ENCODE measurements at places on chromosomes 3 and 15.

- DNase-seq, result peak; percentile 66
Measured at GRCh38 chr15:97903971-97904572, 56.4 kb upstream of the ARRDC4 start.

GRCh38 chr15:100515758-100516157, 13.0 kb downstream of the CERS3 start:
- no peak for DNase-seq

GRCh38 chr15:28096411-28096669, 2.8 kb downstream of the OCA2 start:
- no peak for DNase-seq

DNA sequence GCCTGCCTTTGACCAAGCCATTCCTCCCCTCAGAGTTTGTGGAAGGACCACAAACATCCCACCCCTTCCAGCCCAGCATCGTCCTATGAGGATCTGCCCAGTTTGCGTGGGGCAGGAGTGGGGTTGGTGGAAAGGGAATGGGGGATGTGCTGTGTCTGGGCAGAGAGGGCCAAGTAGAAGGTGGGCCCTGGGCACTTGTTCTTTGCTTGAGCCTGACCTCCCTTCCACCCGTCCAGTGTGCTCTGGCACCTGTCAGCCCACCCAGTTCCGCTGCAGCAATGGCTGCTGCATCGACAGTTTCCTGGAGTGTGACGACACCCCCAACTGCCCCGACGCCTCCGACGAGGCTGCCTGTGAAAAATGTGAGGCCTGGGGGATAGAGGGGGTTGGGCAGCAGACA, 10.3 kb downstream of the SPINT1 start:
- no peak for DNase-seq

DNA sequence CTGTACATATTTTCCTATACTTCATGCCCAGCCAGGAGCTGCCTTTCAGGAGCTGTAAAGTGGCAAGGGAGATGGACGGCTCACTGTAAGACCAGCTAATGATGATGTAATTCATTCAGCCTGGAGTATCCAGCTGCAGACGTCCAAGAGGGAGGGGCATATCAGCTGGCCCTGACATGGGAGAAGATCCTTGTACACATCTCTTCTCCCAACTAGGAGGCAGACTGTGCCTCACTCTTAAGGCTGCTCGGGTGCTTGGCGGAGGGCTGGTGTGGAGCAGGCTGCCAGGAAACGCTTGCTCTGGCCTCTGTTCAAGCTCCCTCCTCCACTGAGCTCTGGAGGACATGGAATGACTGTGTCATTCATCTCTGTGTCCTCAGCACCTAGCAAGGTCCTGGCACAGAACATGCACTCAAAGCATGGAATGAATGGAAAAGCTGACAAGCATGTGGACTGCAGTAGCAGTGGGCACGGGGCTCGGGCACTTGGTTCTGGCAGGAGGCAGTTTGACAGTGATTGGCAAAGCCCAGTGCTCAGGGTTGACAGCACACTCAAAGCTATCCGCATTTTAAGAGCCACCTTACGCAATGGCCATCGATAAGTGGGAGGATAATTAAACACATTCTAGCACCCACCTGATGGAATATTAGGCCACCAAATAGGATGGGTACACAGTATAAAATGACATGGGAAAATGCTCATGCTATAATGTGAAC, 72.4 kb downstream of the TBC1D2B start:
- peak; percentile 86 for DNase-seq

- no peak for DNase-seq
Measured at GRCh38 chr3:65276551-65276950, 588.8 kb upstream of the ADAMTS9 start.

DNA sequence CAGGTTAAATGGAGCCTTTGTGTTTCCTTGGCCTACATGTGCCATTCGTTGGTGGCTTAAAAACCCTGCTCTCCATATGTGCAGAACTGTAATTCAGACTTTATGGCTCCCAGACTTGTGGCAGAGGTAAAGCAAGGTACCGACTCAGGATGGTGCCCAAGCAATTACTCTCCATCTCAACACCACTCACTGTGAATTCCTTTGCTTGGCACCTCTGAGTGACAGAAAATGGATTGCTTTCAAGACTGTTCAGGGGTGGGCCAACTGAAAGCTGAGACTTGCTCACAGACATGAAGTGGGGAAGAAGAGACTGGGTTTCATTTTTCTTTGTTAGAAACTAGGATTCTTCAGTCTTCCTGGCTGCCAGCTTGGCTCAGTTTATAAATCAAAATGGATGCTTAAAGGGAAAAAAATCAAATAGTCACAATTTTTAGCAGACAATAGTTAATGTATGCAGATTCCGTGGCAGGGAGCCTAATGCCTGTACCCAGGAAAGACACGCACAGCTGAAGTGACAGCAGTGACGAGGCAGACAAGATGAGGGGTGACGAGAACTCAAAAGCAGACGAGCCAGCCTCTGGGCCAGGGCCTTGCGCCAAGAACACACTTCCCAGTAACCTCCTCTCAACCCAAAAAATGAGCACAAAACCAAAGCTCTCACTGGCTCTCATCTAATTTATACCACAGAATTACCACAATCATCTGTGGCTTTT, 207.9 kb upstream of the SLC2A2 start:
- DNase-seq, result no peak

- DNase-seq, result no peak
Measured at GRCh38 chr3:184949251-184949965, 137.4 kb downstream of the VPS8 start.

- no peak for DNase-seq
Measured at GRCh38 chr3:128078875-128079274, 26.6 kb downstream of the SEC61A1 start.

DNA sequence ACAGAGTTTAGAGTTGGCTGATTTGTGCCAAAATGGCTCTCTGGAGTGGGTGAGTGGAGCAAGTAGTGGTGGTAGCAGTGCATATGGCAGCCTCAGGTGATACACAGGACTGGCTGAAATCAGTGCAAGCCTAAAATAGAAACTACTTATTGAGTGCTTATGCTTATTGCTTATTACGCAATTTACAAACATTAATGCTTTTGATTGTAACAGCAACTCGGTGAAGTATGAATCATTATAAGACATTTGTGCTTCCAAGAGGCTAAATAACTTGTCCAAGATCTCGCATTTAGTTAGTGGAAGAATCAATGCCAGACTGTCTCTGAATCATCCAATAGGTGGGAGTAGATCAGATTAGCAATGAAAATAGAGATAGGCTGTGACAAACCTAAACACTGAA, 353.8 kb downstream of the NAALADL2 start:
- no peak for DNase-seq

GRCh38 chr15:53872410-53872809, 105.8 kb upstream of the UNC13C start:
- peak; percentile 37 for DNase-seq

GRCh38 chr3:122255757-122256439, 69.2 kb upstream of the CSTA start:
- no peak for DNase-seq

- DNase-seq, result no peak
Measured at GRCh38 chr3:11560746-11561145, 83.0 kb downstream of the VGLL4 start.

DNA sequence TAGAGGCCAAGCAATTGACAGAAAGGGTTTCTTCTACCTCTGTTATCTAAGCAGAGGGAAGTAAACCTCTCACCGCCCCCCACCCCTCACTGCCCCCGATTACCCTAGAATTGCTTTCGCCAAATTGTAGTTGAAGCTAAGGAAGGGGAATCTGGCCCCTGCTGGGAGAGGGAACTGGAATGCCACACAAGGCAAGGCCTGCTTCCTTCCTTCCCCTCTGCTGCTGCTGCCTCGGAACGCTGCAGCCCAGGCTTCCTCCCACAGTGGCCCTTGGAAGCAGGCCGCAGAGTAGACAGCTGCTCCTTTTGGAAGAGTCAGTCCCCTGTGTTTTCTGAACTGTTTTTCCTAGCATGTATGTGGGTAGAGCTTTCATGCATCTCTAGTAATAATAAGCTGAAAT, 21.6 kb downstream of the RLBP1 start:
- DNase-seq, result no peak

GRCh38 chr3:25468866-25469319, 40.8 kb downstream of the RARB start:
- peak; percentile 84 for DNase-seq

DNA sequence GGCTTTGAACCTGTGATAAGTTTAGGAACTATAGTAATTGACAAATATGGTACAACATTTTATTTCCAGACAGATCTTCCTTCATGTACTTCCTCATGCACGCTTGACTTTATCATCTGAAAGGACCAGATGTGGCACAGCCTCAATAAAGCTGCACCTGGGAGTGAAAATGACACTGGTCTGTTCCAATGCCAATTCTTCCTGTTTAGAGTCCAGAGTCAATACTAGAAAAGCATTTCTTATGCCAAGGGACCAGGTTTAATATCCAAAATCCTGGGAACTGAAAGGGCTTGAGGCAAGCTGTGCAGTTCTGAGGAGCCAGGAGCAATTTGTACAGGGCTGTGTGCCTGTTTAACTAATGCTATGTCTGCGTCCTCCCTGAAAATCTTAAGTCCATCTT, 15.3 kb downstream of the DPH6 start:
- no peak for DNase-seq

GRCh38 chr3:44722103-44722401, 7.4 kb upstream of the ZNF501 start:
- DNase-seq, result no peak

DNA sequence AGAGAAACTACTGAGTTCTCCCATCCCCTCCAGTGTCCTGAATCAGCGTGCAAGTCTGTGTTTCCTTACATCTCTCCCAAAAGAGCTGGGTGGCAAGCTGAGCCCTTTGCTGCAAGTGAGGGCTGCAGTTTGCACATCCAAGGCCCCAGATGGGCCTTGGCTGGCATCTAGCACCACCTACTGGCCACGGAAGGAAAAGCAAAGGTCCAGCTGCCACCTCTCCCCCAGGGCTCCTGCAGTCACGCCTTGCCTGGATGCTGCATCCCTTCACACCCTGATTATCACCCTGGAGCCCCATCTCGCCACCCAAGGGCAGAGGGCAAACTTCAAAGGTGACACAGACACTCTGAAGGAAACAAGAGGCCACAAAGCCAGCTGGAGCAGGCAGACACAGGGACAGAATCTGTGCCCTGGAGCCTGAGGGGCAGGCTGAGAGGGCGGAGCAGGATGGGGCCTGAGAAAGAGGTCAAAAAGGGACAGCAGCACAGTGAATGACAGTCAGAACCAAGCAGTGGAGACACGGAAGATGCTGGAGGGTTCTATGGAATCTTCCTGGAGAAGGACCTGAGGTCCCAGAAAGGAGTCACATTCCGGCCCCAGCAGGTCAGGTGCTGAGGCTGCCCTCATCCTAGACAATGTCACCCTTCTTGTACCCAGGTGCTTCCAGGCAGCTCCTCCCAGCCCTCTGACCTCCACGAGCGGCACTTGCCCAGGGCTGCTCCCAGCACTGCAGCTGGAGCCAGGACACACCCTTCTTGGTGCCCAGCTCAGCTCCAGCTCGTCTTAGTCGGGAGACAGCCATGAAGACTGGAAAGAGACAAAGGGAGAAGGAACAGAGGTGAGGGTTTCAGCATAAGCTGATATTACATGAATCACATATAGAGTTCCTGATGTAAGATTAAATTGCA, 18.3 kb upstream of the NTRK3 start:
- DNase-seq, result peak; percentile 6

DNA sequence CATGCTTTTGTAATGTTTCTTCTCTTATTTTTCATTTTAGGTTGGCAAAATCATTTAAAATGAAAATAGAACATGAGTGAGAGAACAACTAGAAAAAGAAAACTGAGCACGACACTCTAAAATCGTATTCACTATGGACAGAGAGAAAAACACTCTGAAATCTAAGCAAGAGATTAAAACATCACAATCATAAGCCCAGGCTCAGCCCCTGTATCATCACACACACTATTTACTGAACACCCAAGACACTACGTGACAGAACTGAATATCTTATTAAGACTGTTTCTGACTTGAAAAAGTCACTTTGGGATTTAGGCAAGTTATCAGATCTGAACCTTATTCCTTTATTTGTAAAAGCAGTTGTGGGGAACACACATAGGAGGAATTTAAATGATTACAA, 82.6 kb upstream of the PLXND1 start:
- DNase-seq, result no peak

GRCh38 chr15:65336493-65337435, 32.3 kb downstream of the RNU5B-1 start:
- DNase-seq, result peak; percentile 91

GRCh38 chr15:52185151-52185561, 6.0 kb downstream of the GNB5 start:
- no peak for DNase-seq

DNA sequence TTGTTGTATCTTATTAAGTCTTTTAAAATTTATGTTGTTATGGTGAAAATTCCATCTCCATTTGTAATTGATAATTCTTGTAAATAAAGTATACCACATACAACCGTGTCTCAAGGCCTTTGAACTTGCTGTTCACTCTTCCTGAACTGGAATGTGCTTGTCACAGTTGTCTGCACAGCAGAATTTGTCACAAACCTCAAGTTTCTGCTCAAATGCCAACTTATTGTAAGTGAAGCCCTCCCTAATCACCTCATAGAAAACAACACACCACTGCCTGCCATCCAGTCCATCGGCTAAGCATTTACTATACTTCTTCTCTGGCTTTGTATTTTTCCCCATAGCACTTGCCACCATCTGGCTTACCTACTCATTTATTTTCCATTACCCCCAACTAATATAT, 192.3 kb downstream of the THRB start:
- DNase-seq, result peak; percentile 20

- DNase-seq, result peak; percentile 86
Measured at GRCh38 chr15:51737522-51738305, at the start of gene LYSMD2. Gene LYSMD2 (minus strand): TSS chr15:51737655. CDS start chr15:51737622, 33 bp downstream.

- DNase-seq, result no peak
Measured at GRCh38 chr15:89978914-89979313, 22.2 kb upstream of the ZNF710 start.

DNA sequence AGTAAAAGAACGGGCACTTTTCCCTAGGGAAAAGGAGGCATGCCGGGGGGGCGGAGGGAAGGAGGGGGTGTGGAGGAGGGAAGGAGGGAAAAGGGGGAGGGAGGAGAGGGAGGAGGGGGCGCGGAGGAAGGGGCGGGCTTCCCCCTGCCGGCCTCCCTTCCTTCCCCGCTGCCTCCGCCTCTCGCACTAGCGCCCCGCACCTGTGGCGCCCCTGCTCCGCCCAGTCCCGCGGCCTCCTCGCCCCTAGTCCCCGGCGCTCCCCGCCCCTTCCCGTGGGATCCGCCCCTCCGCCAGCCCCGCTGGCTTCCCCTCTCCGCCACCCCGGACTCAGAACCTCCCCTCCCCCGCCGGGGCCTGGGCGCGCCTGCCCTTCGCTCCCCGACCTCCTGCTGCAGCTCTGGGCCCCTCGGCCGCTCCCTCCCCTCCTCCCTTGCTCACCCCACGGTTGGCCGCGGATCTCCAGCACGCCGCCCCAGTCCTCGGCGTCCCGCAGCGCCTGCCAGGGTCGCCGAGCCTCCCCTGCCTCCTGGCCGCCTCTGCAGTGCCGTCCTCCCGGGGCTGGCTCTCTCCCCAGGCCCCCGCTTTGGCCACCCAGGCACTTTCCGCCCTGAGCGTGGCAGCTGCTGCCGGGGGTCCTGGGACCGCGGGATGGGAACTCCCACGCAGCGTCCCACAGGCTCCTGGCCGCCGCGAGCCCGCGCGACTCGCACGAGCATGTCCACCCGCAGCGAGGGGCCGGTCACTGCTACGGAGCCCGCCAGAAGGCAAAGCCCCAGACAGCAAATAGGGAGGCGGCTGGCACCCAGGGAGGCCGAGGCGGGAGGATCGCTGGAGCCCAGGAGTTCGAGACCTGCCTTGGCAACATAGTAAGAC, 147.4 kb downstream of the TJP1 start:
- peak; percentile 90 for DNase-seq

- DNase-seq, result no peak
Measured at GRCh38 chr3:188854772-188855149, 317.0 kb upstream of the TPRG1 start.

- no peak for DNase-seq
Measured at GRCh38 chr15:62307551-62307950, 142.5 kb upstream of the C2CD4B start.

Data from NCI-H69 (cell line).